ENCODE measurements at places on chromosomes 4 and X.
A peak's percentile ranks its signal among the peaks of the same experiment; 100 is the strongest.

DNA sequence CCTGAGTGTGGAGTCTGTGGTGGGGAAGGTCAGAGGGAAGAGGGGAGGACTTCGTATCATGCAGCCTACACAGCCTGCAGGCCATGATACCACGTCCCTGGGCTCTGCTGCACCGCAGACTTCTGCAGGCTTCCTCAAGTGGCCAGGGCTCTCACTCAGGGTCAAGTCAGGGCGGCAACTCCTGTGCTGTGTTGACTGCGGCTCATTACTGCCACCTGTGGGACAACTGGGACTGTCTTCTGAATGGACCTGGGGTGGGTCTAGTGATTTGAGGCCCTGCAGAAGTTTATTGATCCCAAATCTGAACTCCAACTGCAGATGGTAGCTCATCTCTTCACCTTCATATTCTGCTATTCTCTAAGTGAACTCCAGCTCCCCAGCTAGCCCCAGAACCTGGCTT is 167.1 kb downstream of the NSUN7 start:
- peak; percentile 32 for DNase-seq

DNA sequence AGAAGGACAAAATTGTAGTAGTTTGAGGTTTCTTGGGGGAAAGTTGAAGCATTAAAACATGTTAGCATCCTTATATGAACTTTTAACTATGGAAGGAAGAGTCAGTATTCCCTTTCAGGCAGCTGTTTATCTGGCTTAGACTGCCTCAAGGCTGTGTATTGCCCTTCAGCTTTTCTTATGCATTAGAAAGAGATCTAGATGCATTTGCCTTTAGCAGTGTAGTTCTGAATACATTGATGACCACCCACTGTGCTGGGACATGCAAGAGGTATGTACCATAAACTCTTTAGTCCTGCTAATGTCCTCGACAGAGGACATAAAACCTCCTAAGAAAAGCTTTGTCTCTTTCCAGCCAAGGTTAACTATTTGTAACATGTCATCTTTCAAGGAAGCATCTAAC is 2.9 kb downstream of the FAM200B start:
- DNase-seq, result no peak

DNA sequence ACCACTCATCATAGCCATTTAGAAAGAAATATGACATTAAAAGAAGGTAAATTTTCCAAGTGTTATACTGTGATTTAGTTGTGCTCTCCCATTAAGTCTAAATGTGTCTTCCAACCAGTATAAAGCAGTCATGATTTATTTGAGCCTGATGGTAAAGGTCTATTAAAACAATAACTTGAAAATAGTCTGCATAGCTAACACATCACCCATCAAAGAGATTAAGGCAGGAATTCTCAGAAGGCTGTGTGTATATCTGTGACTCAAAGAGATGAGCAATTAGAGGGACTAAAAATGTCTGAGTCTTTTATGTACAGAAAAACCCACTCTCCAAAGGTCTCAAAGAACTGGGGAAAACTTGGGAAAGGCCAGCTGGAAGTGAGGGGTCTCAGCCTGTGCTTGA is 70.3 kb upstream of the IQCM start:
- DNase-seq, result peak; percentile 84

DNA sequence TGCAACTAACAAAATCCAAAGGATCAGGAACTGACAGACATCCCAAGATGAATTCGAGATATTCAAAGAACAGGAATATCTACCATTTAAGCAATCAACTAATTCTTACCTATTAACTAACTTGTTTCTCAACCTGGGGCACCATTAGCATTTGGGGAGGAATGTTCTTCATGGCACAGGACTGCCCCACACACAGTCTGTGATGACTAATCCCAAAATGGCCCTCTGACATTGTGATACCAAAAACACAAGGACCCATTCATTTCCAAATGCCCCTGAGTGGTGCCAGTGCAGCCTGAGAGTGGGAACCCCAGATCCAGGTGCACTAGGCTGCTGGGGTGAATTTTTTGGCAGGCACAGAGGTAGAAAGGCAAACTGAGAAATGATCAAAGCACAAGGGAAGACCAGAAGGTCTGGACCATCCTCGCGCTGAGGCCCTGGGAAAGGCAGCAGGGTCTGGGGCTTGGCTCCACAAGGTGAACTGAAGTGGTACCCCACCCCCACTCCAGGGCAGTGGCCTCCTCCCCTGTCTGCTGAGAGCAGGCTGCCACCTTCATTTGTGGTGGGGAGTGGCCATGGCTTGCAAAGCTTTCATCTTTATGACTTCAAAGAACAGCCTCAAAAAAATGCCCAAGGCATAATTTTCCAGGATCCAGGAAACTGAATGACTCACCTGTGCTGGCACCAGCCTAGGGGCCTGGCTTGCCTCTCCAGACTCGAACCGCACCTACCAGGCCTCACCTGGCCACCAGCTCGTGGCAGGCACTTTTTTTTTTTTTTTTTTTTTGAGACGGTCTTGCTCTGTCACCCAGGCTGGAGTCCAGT is 122.4 kb downstream of the BCOR start:
- DNase-seq, result no peak
